ENCODE measurements at places on chromosomes 3 and 15. TPM values are rescaled to one million over a fixed set of nuclear protein-coding genes. Genes with fewer than 3 reads are reported as not detected.
A peak's percentile ranks its signal among the peaks of the same experiment; 100 is the strongest.

DNA sequence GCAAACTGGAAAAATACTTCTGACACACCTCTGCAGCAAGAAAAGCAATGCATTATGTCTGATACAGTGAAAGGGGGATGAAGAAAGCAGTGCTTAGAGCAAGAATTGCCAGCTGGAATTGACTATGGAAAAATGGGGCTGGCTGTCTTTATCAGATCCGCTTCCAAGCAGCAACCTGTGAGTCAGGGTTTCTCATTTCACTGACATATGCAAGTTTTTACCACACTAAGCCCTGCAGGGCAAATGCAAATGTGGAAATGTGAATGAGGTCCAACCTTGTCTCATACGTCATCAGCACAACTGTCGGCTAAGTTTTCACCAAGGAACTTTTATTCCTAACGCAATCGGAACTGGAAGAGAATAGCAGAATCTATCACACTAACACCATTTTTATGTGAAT, 172.5 kb upstream of the GADL1 start:
- H3K27me3 ChIP-seq, result no peaks in the 10 kb centered on the region
- no peak for DNase-seq
- H3K4me1 ChIP-seq, result no peaks in the 10 kb centered on the region

GRCh38 chr3:47568901-47569300, 9.8 kb downstream of the CSPG5 start:
- H3K27me3 ChIP-seq, result no peaks in the 10 kb centered on the region
- DNase-seq, result no peak
- H3K4me1 ChIP-seq, result no peaks in the 10 kb centered on the region

- peak; percentile 75 for DNase-seq
- H3K27ac ChIP-seq, result peak overlapping the region; percentile 74
- H3K27me3 ChIP-seq, result no peaks in the 10 kb centered on the region
- H3K36me3 ChIP-seq, result no peaks in the 10 kb centered on the region
- peaks cover 45% of the 10 kb centered on the region for H3K4me1 ChIP-seq
Measured at GRCh38 chr3:178084938-178085816, 451.1 kb upstream of the KCNMB2 start.

IQSEC1 gene
- total RNA-seq, result 26.8 TPM

SAMD7 gene
- not detected for total RNA-seq

DNA sequence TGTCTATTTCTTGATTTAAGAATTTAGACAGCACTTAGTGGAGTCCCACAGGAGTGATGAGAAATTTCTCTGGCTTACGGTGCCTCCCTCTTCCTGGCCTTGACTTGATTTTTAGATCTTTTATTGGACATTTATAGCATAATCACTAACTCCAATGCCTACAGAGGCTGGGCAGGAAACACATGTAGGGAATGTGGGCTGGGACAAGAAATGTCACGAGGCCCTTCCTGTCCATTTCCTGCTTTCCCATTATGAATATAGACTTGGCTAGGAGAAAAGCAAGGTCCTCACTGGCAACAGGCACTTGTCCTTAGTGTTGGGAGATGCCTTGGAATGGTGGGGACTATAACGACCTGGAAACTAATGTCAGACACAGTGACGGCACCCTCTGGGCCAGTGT, 100.3 kb downstream of the MYLK start:
- no peaks in the 10 kb centered on the region for H3K36me3 ChIP-seq
- H3K27ac ChIP-seq, result peak overlapping the region; percentile 84
- peak; percentile 59 for DNase-seq
- H3K4me3 ChIP-seq, result no peak overlapping the region
- H3K27me3 ChIP-seq, result no peaks in the 10 kb centered on the region

DNA sequence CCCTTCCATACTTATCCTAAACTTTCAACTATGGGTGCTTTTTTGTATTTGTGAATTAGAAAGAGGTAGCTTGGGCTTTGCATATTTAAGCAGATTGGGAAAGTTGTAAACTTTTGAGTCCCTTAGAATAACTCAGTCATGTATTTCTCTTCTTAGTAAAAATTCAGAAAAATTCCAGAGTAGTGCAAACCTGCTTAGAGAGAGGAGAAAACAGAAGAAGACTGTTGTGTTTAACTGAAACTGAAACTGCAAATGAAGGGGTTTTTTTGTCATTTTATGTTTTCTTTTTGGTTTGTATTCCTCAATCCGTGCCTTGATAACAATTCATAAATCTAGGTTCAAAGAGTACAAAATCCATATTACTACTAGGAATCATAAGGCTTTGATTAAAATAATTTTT, 31.3 kb downstream of the CD200 start:
- H3K27ac ChIP-seq, result no peak overlapping the region
- no peaks in the 10 kb centered on the region for H3K27me3 ChIP-seq
- no peak for DNase-seq
- no peaks in the 10 kb centered on the region for H3K36me3 ChIP-seq
- no peaks in the 10 kb centered on the region for H3K4me1 ChIP-seq

DNA sequence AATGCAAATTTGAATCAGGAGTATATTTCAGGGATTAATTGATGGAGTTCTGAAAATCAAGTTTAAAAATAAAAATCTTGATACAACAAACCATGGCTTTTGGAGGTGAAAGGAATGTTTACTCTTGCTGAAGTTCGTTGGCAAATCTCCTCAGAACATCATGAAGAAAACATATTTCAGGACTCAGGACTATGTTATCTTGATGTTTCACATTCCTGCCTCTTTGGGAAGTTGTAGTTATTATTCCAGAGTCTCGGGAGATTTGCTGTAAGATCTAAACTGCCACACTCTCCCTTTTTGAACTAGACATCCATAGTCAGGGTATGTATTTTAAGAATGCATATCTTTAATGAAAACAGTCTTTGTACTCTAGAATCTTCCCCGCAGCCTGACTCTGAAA, 271.2 kb downstream of the RBMS3 start:
- H3K27ac ChIP-seq, result no peak overlapping the region
- H3K36me3 ChIP-seq, result no peaks in the 10 kb centered on the region
- H3K4me1 ChIP-seq, result no peaks in the 10 kb centered on the region
- H3K4me3 ChIP-seq, result no peak overlapping the region

IL17RC gene
- 70.6 TPM for total RNA-seq

GRCh38 chr3:27615555-27615954, 106.6 kb downstream of the EOMES start:
- no peaks in the 10 kb centered on the region for H3K27me3 ChIP-seq
- no peaks in the 10 kb centered on the region for H3K36me3 ChIP-seq
- H3K27ac ChIP-seq, result no peak overlapping the region
- no peak for DNase-seq
- H3K4me1 ChIP-seq, result no peaks in the 10 kb centered on the region

- no peaks in the 10 kb centered on the region for H3K4me1 ChIP-seq
- H3K4me3 ChIP-seq, result no peak overlapping the region
- no peaks in the 10 kb centered on the region for H3K27me3 ChIP-seq
- no peak overlapping the region for H3K27ac ChIP-seq
Measured at GRCh38 chr15:51908316-51908715, 63.3 kb downstream of the LEO1 start.

GRCh38 chr15:93707751-93708150, 523.6 kb upstream of the MCTP2 start:
- no peak overlapping the region for H3K27ac ChIP-seq
- no peaks in the 10 kb centered on the region for H3K36me3 ChIP-seq
- DNase-seq, result no peak
- H3K4me1 ChIP-seq, result no peaks in the 10 kb centered on the region
- no peak overlapping the region for H3K4me3 ChIP-seq

GRCh38 chr15:95761501-95762165, 568.9 kb upstream of the NR2F2 start:
- H3K4me3 ChIP-seq, result no peak overlapping the region
- H3K36me3 ChIP-seq, result no peaks in the 10 kb centered on the region
- no peaks in the 10 kb centered on the region for H3K27me3 ChIP-seq
- H3K4me1 ChIP-seq, result no peaks in the 10 kb centered on the region

GRCh38 chr3:10459954-10460754, 45.2 kb downstream of the ATP2B2 start:
- no peaks in the 10 kb centered on the region for H3K36me3 ChIP-seq
- DNase-seq, result peak; percentile 16
- H3K27ac ChIP-seq, result no peak overlapping the region

Data from transverse colon (tissue), 4 donors.